Stimulated activated CD4-positive, alpha-beta T cell treated with anti-CD3 and anti-CD28 coated beads, Interleukin-4, amount 100 ng/mL, for 1 hour (primary cell): ENCODE measurements at places on chromosomes 2 and 18.

DNA sequence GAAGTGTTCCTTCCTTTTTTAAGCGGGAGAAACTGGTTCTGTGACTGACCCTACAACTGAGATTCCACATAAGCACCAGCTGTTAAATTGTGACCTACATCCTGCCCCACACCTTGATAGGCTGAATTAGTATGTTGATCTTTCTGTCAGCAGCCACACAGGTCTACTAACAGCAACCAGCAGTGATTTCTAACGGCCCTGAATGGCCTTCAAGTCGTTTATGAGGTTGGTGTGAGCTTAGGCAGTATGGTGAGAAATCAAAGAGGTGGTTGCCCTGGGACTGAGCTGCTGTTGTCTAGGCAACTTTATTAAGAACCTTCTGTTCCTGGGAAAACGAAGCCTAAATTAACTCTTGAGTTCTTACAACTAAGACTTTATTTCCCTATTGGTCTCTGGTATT, 197.2 kb upstream of the FSHR start:
- DNase-seq, result no peak

DNA sequence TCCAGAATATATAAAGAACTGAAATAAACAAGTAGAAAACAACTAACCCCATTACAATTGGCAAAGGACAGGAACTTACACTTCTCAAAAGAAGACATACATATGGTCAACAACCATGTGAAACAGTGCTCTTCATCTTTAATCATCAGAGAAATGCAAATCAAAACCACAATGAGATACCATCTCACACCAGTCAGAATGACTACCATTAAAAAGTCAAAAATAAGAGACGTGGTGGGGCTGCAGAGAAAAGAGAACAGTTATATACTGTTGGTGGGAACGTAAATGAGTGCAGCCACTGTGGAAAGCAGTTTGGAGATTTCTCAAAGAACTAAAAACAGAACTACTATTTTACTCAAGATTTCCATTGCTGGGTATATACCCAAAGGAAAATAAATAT, 1696.3 kb upstream of the TMEFF2 start:
- DNase-seq, result no peak

- no peak for DNase-seq
Observed at GRCh38 chr18:74511823-74512222, 15.7 kb downstream of the CNDP2 start.

DNA sequence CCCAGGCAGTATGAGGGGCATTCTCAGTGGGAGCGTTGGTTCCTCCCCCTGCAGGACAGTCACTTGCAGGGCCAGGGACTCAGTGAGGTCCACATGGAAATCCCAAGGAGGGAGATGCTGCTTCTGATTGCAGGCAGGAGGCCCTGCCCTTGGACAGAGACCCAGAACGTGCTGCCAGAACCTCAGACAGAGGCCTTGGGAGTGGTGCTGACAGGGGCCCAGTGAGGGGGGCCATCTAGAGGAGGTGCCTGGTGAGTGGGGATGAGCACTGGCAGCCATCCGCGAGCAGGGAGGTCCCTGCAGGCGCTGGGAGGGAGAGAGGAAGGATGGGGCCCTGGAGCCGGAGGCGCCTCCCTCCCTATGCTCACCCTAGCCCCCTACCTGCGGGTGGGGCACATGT, 133.1 kb downstream of the DYSF start:
- no peak for DNase-seq

DNA sequence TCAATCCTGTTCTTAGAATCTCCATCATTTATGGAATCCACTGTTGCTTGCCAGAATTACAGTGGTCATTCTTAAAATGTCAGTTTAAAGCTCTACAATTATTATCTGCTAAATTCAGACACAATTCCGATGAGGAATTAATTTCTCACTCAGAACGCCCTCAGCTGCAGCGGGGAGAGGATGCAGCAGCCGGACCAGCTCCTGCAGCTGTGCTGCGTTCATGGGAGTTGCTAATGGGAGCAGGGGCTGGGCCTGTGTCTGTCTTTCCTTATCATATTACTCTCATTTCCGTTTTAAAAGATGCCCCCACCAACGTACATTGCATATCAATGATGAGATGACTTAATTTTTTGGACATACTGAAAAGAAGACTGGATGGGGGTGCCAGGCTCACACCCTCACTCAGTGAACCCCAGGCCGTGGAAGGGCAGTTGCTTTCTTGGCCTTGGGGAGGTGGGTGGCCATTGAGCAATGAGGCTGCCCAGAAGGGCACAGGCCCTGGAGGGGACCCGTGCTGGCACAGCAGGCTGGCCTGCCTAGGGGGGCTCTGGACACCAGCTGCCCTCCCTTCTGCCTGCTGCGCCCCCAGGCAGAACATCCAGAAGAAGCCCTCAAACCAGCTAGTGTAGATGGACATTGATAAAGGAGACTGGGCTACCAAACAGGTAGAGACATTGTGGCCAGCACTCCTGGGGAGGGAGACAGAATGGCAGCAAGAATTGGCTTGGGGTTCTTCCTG, 503.6 kb upstream of the MYT1L start:
- no peak for DNase-seq

- DNase-seq, result no peak
Observed at GRCh38 chr2:30847841-30848240, 40.6 kb upstream of the CAPN13 start.

DNA sequence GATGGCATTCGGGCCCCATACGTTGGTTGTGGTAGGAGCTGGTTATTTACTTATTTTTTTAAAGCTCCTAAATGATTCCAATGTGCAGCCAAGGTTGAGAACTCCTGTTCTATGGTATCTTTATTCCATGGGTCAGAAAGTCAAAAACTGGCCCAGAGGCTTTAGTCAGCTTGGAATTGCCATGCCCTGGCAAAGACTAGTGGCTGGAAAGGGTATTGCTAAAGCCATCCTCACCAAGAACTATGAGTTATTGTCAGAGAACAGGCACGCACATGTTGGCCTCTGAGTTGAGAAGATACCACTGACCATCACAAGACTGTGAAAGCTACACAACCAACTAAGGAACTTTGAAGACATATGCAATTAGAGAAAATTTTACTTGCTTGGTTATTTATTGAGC, 47.9 kb upstream of the ACMSD start:
- no peak for DNase-seq

GRCh38 chr2:224919472-224920110, 122.7 kb downstream of the DOCK10 start:
- no peak for DNase-seq

DNA sequence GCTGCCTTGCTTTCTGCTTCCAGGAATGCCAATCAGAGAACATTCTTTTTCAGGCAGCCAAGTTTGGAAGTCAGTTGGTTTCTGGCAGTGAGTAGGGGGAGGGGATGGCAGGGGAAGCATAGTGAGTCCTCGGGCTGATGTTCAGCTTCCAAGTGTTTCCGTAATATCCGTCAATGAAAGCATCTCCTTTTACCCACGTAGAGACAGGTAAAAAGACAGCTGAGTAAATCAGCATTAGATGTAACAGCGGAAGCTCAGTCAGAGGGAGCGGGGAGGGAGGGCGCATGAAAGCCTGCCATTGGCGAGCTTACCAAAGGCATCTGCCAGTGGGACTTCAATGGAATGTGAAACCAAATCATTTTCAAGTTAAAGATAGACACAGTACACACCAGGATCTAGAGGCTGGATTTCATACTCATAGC, 117.1 kb upstream of the DTNA start:
- DNase-seq, result no peak

GRCh38 chr2:18531194-18531593, 29.3 kb downstream of the RDH14 start:
- DNase-seq, result no peak

DNA sequence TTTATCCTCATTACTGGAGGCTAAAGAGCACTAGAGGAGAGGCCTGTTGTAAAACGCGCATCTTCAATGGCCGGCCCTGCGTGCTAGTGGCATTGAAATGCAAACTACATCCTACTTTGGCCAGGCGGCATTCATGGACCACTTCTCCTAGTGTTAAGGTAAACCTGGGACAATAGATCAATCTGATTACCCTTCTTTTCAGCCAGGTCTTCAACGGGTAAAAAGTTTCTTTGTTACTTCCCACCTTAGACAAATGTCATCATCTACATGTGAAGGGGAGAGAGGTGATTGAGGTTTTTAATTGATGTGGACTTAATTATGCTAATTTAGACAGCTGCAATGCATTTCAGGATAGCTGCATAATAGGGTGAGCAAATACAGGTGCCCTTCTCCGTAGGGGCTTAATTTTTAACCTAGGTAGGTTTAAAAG, 628.0 kb downstream of the ZEB2 start:
- DNase-seq, result no peak

GRCh38 chr2:25805987-25806386, 72.3 kb downstream of the ASXL2 start:
- DNase-seq, result no peak

DNA sequence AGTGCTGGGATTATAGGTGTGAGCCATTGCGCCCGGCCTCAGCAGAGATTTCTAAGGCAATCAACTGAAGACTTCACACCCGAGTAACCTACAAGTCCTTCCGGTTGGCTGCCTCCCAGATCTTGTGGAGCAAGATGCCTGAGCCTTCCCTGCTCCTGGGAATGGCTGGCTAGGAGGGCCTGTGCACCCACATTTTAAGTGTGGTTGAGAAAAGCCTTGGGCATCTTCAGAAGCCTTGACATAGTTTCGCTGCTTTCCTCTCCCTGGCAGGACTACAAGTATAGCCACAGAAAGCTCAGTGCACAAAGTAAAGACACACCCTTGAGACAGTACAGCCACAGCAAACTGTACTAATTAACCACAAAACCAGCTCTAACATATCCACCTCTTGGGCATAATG, 35.2 kb downstream of the E2F6 start:
- DNase-seq, result no peak

DNA sequence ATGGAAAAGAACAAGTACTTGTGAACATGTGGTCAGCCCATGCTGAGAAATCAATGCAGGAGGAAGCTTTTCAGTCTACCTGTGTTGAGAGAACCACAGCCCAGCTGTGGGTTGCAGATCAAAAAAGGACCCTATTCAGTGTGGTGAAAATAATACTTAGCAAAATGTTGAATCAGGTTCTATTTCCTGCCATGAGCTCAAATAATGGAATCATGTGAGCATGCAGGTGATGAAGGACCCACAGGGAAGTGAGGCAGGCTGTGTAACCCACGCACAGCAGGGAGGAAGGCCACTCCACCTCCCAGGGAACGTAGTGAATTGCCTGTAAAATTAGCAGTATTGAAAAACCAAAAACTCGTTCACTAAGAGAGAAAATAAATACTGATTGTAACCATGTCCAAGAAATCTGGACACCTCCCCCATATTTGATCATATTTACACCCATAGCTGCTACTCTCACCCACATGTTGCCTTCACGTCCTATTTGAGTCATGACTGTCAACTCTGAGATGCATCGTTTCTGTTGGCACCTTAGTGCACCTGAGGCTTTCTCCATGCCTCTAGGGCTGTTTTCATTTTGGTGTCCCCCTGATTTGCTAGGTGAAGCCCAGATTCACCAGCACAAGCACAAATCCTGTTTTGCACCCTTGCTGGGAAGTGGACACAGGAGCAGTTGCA, 20.5 kb upstream of the BCL2L11 start:
- no peak for DNase-seq

DNA sequence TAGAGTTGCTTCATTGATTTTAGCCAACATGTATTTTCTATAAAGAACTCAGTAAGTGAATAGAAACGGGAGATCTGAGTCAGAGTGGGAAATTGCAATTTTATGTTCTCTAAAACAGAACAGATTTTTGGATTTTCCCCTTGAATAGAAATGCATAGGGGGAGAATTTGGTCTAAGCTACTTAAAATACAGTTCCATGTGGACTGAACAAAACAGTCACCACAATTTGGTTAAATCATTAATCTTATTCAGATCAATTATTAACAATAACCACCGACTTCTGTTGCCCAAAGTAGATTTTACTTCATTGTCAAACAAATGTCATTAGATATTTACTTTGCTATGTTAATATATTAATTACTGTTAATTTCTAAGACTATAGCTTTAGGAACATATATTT, 107.7 kb downstream of the SCG2 start:
- no peak for DNase-seq

DNA sequence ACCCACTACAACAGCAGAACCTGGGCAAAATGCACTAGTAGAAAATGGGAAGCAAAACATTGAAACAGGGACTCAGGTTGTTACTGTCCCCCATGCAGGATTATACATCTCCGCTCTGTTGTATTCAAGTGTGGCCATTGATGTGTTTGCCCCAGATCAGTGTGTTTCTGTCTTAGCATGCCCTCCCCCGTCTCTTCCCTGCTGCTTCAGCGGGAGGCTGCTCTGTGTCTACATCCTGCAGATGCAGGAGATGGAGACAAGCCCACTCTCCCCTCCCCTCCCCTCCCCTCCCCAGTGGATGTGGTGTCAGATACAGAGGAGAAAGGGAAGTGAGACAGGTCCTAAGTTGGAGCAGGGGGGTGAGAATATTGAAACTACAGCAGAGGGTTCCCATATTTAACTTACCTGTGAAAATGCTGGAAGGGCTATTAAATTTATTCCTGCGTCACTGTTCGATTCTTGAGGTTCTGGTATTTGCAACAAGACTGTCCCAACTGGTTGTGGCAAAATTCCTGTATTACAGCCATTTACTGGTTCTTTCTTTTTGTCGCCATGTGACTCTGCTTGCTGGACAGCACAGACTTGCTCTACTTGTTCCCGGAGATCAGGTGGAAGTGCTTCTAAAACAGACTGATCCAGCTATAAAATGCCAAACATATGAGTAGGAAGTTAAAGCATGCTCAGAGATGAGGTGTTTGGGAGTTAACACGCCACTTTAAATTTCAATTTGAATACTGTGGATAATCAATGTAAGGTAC, 67.0 kb downstream of the EIF5B start:
- no peak for DNase-seq

GRCh38 chr2:69774984-69775982, 33.3 kb downstream of the ANXA4 start:
- no peak for DNase-seq

GRCh38 chr2:118697781-118698180, 149.7 kb downstream of the EN1 start:
- DNase-seq, result no peak
